ENCODE measurements at places on chromosomes 3 and 15.

- no peak for DNase-seq
These were observed 71.0 kb downstream of the RBM6 start for GRCh38 chr3:50010959-50011358.

DNA sequence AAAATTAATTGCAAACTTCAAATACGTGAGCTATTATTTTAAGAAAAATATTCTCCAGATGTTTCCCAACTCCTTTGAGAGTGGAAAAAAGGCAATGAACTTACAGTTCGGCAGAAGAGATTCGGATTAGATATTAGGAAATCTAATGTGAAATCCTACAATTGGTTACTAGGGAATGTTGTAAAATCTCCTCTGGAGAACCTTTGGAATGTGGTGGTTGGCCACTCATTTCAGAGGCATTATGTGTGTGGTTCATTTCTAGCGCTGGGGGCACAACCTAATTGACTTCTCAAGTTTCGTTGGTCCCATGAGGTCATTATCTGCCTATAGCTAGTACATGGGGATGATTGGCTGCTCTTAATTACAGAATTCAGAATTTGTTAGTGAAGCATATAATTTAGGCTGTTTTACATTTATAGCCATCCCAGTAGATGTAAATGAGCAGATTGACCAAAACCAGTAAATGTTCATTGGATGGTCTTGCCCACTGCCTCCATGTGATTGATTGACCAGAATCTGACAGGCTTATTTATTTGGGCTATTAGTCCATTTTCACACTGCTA lies 34.6 kb upstream of the CMSS1 start:
- no peak for DNase-seq

GRCh38 chr3:182509844-182510460 lies 283.4 kb upstream of the ATP11B start:
- DNase-seq = no peak

DNA sequence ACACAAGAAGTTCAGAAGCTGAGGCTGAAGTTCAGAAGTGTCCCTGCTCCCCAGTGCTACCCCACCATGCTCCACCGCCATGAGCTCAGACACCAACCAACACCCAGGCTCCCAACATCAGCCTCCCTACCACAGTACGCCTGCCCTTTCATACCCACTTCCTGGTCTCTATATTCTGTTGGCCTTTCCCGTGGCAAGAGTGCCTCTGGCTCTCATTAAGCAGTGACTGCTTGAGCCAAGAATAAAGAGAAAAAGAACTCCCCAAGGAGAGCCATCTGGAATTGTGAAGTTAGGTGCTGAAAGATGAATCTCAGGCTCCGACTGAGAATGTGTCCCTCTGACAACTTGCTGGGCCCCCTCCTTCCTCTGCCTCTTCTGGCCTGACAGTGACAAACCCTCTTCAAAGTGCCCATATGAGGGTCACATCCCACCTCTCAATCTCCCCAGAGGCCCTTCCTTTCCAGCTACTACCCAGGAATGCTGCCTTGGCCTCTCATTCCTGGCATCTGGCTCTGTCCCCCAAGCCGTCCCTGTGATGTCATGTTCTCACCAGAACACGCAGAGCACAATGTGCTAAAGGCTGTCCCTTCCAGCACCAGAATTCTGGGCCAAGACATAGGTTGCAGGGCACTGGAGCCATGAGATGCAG lies 306.8 kb downstream of the NTRK3 start:
- no peak for DNase-seq

- DNase-seq = no peak
These were observed 980 bp downstream of the PARP9 start for GRCh38 chr3:122562923-122563716.

- DNase-seq = no peak
These were observed 22.6 kb downstream of the RARRES1 start for GRCh38 chr3:158709666-158710083.

DNA sequence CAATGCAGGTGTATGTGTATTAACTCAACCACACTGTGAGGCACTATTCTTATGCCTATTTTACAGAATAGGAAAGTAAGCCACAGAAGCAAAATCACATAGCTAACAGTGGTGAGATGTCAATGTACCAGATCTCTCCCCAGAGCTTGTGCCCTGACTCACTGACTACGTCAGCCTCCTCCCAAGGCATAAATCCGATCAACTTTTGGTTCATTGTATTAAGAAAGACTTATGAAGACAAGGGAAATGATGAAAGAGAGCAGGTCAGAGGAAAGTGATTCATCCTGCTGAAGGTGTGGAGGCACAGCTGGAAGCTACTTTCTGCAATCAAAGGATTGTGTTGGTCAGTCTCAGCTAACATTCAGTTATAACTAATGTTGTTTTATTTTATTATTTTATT lies 33.0 kb upstream of the SV2B start:
- DNase-seq = no peak

Measured in activated naive CD8-positive, alpha-beta T cell treated with anti-CD3 and anti-CD28 coated beads, Interleukin-2, amount 50 U/mL, for 24 hours (primary cell).